ENCODE measurements at places on chromosomes 7 and 10.

DNA sequence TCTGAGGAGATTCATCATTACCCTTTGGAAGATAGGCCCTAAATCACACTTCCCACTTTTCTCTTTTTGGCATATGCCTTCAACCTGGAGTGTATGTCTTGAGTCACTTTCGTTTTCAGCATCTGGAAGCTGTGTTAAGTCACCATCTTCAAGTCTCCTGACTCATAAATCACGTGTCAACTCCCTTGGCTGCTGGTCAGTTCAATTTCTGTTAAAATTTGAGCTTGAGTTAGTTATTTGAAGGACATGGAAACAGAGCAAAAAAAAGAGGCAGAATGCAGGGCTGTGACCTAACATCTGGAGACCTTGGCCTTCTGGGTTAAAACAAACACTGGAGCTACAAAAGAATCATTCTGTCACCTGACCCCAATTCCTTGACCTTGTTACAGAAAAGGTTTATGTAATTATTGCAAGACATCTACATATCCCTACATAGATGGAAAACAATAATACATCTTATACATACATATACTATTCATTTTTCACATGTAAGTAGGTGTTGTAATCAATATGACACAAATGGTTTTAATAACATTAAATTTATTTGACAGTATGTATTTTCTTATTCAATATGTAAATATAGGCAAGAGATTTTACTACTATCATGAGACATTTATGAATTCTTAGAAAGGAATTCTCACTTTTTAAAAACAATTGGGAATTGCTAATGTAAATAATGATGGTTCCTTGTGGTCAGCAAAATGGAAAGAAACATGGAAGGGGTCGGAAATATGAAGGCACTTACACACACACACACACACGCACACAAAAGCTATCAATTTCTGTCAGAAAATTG lies 169.7 kb upstream of the PHYHIPL start:
- DNase-seq: peak; percentile 47

- DNase-seq: no peak
These were observed 21.3 kb downstream of the FAM107B start for GRCh38 chr10:14753441-14753840.

DNA sequence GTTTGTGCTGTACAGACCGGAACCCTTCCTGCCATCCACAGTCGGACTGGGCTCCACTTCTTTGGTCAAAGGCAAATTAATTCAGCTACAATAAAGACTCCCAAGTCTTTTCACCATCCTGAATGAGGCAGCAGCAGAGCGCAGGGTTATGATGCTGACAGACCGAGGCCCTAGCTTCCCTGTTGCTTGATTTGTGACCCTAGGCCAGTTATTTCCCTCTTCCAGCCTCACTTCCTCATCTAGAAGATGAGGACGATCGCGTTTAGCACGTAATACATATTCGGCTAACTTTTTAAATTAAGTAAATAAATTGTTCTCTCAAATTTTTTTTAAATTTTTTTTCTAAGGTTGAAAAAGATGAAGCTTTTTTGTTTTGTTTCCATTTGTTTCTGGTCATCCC lies 18.1 kb downstream of the ADRB1 start:
- no peak for DNase-seq

DNA sequence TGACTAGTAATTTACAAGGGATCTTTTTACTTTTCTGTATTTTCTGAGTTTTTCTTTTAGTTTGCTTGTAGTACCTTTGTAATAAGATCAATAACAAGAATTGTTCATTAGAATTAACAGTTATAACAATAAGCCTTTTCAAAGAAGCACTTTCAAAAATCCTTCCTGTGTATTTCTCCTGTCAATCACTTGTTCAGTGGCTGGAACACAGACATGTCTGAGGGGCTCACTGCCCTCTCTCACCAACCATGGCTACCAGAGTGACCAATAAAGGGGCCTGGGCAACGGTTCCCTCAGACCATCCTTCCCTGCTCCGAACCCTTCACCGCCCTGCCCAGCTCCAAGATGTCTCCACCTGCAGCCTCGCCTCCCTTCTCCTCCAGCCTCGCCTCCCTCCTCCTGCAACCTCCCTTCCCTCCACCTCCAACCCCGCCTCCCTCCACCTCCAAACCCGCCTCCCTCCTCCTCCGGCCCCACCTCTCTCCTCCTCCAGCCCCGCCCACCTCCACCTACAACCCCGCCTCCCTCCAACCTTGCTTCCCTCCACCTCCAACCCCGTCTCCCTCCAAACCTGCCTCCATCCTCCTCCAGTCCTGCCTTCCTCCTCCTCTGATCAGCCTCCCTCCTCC lies 353.4 kb downstream of the TNS3 start:
- DNase-seq: no peak

Data from AG09319 (cell line).